ENCODE measurements at places on chromosomes 5 and 9.

DNA sequence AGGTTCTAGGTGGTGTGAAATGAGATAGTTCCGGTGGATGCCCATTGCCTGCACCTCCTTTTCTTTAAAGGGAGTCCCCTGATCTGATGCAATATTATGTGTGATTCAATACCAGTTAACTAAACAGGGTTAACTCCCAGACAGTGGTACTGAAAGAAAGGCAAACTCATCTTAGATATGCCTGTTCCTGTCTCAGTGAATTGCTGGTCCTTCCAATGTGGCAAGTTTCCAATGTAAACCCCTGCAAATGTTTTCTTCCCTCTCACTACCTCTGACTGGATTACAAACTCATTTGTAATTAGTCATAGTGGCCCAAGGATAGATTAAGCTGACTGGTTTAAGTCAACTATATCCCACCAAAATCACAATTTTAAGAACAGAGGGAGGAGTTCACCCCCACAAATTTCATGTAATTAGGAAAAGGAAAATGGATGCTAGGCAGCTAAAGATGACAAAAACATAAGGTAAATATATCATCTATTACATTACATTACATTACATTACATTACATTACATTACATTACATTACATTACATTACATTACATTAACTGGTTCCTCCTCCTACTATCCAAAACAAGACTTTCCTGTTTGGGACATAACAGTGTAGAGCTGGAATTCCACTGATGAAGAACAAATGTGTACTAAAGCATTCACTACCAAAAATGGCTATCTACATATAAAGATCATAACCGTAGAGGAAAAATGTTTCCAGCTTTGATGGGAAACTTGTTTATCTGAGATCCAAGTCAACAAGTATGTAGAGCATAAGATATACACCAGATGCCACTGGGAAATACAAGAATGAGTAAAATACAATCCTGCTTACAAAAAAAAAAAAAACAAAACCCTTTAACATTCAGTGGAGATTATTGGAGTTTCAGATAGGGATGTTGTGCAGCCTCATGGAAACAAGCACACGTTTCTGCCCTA lies 121.5 kb upstream of the SNX2 start:
- DNase-seq = no peak

DNA sequence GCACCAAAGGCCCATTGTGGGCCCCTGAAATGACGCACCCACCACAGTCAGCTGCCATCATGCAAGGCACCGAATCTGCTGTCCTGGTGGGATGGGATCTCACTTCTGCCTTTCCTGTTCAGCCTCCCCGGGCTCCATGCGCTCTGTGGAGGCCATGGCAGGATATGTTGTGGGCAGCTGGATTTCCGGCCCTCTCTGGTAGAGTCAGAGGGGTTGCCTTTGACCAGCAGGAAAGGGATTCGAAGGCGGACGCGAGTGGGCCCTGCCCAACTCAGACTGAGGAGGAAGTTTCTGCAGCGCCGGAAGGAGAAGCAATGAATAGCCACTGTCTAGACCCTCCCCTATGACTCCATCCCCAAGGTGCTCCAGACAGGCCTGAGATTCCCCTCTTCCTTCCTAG lies 35.5 kb downstream of the GADD45G start:
- no peak for DNase-seq

DNA sequence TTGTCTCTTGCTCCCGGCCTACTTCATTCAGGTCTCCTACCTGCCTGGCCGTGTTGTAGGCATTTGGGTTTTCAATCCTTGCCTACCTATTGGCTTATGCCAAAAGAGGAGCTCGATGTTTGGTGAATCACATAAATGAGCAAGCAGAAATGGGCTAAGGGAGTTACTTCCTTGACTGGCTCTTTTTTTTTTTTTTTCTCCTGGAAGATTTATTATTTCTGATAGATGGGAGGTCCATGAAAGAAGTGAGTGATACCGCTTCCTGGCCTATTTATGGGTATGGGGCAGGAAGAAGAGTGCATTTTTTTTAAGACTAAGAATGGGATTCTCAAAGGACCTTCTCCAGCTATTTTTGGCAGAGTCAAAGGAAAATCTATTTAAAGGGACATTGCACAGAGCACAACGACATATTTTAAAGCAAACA lies 294.1 kb downstream of the ARHGAP26 start:
- no peak for DNase-seq

DNA sequence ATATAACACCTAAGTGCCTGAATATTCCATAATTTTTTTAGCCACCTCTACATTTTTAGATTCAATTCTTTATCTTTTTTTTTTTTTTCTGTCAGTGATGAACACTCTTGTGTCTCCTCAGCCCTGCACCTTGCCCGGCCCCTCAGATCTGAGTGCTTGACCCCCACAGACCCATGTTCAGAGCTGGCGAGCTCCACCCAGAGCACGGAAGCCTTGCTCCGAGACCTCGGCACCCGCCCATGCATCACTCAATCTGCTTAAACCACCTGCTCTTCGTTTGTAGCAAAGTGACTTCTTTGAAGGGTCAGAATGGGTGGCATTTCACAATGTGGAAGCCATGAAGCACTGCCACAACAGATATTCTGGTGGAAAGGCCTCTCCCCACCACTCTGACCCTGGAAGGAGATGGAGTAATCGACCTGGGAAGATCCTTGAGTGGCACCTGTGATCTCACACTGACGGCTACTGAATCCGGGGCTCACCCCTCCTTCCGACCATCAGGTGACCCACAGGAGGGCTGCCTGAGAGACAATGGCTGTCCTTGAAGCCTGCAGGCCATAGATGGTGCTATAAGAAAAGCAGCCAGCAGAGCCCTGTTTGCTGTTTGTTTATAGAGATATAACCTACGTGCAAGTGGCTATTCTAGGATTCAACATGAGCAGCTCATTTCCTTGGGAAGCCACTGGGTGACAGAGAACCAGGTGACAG lies 261.1 kb upstream of the IRX4 start:
- no peak for DNase-seq

DNA sequence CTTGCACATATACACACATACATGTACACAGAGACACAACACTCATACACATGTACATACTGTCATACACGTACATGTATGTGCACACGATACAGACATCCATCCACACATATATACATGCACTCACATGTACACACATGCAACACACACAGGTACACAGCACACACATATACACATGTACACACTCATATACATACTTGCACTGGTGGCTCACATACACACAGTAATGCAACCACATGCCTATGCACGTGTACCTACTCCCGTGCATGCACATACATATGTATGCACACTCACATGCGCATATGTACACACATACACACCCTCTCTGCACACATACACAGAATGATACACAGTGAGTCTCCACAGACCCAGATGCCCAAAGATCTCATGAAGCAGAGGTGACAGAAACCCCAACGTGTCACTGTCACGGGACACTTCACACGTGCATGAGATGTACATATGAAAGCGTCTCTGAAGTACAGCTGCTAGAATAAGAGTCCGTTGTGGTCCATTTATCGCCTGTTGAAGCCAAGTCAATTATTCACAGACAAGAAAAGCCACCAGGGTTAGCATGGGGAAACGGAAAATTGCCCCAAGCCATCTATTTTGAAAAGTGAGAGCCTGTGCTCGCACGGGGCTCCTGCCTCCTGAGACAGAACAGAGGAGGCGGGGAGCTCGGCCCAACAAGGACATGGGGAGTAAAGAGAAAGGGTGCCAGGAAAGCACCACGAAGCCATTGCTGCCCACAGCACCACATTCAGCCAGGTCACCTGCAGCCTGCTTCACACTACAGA lies 24.9 kb downstream of the LPCAT1 start:
- DNase-seq = no peak

- no peak for DNase-seq
Measured at GRCh38 chr5:96875791-96876291, 459 bp upstream of the ERAP2 start.

DNA sequence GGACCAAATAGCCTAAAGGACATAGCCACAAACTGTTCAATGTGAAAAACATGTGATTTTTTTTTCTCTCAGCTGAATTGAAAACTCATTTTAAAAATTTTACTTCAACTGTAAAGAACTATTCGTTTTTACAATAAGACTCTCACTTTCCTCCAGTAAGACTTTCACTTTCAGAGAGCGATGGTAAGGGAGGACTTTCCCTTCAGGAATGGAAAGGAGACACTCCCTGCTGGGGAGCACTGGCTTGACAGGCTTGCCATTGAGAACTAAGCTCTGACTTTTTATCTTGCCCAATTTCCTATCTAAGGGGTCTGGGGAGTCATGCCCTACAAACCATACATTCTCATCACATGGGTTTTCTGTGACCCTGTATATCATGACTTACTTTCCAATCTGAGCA lies 186.7 kb downstream of the CFAP90 start:
- no peak for DNase-seq

DNA sequence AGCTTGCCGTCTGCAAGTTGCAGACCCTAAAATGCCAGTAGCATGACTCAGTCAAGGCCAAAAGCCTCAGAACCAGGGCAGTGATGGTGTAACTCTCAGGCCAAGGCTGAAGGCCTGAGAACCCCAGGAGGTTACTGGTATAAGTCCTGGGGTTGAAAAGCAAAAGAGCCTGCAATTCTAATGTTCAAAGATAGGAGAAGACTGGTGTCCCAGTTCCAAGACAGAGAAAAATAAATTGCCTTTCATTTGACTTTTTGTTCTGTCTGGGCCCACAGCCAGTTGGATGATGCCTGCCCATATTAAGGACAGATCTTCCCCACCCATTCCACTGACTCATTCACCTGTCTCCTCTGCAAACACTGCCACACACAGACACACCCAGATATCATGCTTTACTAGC lies 673.2 kb downstream of the CDH18 start:
- DNase-seq = no peak

- DNase-seq = no peak
Measured at GRCh38 chr5:157710882-157711281, 20.3 kb upstream of the THG1L start.

- no peak for DNase-seq
Measured at GRCh38 chr9:94916956-94917355, 190.5 kb downstream of the AOPEP start.

- DNase-seq = no peak
Measured at GRCh38 chr9:115596021-115596745, 478.2 kb upstream of the TNC start.

- DNase-seq = no peak
Measured at GRCh38 chr9:87109231-87109631, 161.9 kb upstream of the GAS1 start.

DNA sequence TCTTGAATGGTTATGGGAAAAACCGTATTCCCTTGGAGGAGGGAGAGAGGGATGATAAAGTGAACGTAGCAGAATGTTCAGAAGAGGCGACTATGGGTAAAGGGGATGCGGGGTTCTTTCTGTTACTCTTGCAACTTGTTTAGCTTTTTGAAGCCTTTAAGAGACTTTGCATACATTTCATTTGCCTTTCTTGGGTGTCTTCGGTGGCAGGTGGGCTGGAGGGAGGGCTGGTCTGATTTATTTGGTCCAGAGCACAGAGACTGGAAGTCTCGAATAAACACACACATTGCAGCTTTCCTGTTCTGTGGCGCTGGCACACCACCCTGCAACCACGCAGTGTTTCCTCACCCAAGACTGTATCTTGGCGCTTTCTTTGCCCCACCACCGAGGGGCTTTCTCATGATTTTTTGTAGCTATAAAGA lies 23.2 kb downstream of the TTF1 start:
- DNase-seq = no peak

DNA sequence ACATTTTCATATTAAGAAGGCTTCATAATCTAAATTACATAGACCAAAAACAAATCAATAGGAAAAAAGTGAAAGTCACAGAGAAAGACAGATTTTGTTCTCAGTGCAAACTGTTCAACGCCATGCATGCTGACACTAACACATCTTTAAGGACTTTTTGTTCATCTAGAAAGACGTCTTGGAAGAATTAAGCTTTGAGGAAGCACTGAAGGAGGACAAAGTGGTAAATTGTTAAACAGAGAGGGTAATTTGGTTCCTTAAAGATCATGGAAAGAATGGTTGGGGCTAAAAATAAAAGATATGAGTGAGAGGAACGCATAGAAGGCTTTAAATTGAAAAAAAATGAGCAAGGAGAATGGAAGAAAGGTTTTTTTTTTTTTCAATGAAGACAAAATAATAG lies 9.1 kb downstream of the MEGF9 start:
- no peak for DNase-seq

DNA sequence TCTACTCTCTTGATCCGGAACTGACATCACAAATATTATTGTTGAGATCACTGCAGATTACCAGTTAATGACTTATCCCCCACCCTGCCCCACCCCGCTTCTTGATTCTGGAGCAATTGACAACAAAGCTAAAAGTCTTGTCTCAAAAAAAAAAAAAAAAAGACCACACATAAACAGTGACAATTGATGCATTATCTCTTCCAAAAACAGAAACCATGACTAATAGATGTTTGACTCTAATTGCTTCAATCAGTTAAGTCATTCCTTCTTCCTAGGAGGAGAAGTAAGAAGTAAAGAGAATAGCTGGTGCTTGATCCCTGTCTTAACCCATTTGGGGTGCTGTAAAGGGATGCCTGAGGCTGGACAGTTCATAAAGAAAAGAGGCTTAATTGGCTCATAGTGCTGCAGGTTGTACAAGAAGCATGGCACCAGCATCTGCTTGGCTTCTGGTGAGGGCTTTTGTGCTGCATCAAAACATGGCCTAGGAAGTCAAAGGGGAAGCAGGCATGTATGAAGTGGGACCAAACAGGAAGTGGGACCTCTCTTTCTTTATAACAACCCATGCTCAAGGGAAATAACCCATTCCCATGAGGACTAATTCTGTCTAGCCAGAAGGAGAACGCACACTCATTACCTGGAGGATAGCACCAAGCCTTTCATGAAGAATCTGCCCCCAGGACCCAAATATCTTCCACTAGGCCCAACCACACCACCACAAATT lies 158.7 kb downstream of the TMEM167A start:
- no peak for DNase-seq

- no peak for DNase-seq
Measured at GRCh38 chr5:106290841-106291240, 1379.9 kb downstream of the EFNA5 start.
